ENCODE measurements at places on chromosomes 11 and 22.

GRCh38 chr22:31603081-31603525, 58.9 kb downstream of the PISD start:
- DNase-seq, result peak; percentile 74

- no peak for DNase-seq
Measured at GRCh38 chr11:109236188-109236587, 185.8 kb upstream of the C11orf87 start.

GRCh38 chr11:63997104-63997700, 11.0 kb downstream of the OTUB1 start:
- no peak for DNase-seq

GRCh38 chr11:69018924-69019323, 5.9 kb upstream of the MRGPRF start:
- DNase-seq, result no peak

DNA sequence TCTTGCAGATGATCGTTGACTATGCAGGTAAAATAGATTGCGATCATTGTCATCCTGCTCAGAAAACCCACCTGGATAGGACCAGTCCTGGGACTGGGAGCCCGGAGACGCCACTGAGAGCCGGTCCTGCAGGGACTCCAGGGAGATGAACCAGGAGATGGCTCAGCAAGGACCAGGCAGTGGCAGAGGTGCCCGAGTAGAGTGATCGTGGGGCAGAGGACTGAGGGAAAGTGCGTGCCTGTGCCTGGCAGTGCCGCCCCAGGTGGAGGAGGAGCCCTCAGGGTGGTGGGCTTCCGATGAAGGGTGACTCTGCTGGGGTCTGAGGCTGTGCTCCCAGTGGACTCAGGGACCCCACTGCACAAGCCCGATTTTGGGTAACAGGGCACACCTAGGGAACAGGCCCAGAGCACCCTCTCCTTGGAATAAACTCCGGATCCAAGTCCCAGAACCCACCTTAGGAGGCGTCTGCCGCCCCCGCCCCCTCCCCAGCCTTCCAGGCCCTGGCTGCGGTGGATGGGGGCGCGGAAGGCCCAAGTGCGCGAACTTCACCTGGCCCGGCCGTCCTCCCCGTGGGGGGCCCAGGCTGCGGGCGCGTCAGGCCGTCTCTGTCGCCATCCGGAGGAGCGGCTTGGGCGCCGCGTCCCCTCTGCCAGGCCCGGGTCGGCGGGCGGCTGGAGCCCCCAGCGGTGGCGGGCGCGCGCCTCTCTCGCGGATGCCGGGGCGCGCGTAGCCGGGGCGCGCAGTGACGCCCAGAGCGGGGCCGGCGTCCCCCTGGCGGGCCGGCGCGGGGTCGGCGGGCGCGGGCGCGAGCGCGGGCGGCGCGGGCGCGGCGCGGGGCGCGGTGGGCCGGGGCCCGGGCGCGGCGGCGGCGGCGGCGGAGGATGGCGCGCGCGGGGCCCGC, 1338.8 kb downstream of the BRD1 start:
- DNase-seq, result no peak

GRCh38 chr22:31998784-31999385, 44.2 kb upstream of the SLC5A1 start:
- no peak for DNase-seq

GRCh38 chr11:78391424-78391823, 26.2 kb downstream of the GAB2 start:
- no peak for DNase-seq

- no peak for DNase-seq
Measured at GRCh38 chr22:49586244-49586748, 241.4 kb downstream of the BRD1 start.

DNA sequence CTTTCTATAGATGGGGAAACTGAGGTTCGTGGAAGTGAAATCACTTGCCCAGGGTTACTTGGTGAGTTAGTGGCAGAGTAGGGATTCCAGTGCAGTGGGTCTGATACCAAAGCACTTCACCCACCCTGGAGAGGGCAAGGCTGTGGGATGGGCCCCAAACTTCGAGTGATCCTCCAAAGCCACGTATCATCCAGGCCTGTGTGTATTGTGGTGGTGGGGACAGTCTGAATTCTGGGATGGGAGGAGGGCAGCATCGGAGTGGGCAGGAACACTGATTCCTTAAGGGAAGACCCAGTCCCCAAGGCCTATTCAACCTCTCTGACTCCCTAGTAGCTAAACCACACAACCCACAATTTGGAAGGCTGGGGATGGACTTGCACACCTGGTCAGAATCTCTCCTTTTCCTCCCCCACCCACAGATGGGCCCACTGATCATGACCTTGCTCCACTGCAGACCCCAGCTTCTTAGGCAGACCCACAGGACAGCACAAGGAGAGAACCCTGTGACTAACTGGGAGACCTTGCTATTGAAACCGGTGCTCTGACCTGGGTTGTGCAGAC, 11.5 kb downstream of the TMPRSS13 start:
- DNase-seq, result no peak

DNA sequence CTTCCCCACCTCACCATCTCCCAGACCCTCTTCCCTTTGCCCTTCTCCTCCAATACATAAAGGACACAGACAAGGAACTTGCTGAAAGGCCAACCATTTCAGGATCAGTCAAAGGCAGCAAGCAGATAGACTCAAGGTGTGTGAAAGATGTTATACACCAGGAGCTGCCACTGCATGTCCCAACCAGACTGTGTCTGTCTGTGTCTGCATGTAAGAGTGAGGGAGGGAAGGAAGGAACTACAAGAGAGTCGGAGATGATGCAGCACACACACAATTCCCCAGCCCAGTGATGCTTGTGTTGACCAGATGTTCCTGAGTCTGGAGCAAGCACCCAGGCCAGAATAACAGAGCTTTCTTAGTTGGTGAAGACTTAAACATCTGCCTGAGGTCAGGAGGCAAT, 58.2 kb downstream of the TIMP3 start:
- DNase-seq, result no peak

DNA sequence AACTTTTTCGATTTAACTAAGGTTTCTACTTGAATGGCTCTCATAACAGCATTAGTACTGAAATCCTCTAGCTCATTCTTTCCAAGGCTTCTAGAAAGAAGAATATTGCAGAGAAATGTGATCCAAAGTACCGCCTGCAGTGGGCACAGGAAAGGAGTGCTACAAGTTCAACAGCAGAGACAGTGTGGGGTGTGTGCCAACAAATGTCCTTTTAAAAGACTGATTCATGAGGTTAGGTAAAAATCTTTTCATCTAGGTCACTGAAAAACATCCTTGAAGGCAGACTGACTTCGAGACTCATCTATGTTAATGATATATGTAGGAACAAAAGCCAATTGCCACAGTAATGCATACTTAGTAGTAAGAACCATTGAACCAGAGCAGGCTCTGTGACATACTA, 349.1 kb upstream of the PITPNB start:
- peak; percentile 68 for DNase-seq

DNA sequence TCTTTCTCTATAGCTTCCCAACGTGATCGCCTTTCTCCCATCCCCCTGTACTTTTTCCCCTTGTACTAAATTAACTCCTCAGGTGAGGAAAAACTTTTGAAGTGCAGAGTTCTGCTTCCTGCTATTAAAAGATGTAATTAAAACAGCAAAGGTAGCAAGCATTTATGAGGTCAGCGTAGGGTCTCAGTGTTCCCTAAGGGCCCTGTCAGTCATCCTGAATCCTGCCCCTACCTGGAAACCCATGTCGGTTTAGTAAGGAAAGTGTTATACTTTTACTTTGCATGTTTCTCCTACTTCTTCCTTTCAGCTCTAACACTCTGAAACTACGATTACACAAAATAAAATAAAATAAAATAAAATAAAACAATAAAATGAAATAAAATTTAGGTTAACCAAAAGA, 1.3 kb upstream of the HBB start:
- DNase-seq, result no peak

DNA sequence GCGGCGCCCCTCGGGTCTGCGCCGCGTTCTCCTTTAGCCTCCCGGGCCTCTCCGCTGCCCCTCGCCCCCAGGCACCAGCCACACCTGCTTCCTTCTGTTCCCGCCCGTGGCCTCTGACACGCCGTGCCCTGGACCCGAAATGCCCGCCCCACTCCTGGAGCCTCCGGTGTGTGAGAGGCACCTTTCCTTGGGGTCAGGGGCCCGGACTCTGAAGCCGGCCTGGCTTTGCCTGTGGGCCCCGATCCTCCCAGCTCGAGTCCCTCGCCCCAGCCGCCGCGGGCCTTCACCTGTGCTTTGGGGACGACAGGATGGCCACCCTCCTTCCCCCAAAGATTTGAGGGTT, 661 bp upstream of the CDPF1 start:
- no peak for DNase-seq

DNA sequence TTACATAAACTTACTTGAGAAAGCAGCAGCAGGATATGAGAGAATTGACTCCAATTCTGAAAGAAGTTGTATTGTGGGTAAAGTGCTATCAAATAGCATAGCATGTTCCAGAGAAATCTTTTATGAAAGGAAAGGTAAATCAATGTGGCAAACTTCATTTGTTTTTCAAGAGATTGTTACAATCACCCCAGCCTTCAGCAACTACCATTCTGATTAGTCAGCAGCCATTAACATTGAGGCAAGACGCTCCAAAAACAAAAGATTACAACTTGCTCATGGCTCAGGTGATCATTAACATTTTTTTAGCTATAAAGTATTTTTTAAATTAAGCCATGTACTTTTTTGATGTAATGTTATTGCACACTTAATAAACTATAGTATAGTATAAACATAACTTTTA, 357.2 kb downstream of the TMEM135 start:
- no peak for DNase-seq

DNA sequence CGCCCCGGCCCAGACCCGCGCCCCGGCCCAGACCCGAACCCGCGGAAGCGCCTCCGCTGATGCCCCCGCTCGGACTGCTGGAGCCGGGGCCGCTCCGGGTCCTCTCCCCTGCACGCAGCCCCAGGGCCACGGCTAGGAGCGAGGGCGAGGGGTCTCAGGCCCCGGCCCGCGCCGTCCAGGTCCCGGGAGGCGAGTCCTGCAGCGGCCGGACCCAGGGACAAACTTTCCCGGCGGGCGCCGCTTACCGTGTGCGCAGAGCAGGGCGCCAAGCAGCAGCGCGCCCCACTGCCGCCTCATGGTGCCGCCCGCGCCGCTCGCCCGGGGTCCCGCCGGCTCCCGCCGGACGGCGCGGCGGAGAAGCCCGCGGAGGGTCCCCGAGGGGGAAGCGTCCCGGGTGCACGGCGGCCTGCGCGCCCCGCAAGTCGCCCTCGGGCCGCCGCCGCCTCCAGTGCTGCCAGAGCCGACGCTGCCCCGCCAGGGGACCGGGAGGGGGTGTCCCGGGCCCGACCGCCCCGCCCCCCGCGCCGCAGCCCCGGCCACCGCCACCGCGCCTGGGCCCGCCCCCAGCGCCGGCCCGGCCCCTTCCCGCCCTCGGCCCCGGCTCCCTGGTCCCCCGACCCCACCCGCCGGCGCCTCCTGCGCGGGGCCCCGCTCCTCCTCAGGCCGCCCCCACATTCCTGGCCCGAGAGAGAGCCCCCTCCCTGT, at the start of gene LRP4:
Gene LRP4 (minus strand): TSS at position 468 of the 705 bp plus-strand sequence. CDS start 171 bp downstream, at position 297.
- peak; percentile 61 for DNase-seq

DNA sequence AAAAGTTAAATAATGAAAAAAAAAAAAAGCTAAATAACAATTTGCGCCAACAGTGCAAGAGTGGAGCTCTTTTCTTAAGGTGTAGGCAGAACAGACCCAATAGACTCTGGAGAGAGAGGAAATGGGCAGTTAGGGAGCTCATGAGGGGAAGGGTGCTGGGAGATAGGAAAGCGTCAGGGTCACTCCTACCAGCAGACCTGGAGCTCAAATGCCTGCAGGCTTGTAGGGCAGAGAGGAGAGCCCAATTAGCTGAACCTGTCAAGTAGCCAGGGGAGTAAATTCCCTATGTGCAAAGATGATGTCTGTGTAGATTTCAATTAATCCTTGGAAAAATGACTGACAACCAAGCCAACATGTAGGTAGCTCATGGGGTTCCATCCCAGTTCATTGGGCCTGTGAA, 73.0 kb downstream of the RAB30 start:
- no peak for DNase-seq

DNA sequence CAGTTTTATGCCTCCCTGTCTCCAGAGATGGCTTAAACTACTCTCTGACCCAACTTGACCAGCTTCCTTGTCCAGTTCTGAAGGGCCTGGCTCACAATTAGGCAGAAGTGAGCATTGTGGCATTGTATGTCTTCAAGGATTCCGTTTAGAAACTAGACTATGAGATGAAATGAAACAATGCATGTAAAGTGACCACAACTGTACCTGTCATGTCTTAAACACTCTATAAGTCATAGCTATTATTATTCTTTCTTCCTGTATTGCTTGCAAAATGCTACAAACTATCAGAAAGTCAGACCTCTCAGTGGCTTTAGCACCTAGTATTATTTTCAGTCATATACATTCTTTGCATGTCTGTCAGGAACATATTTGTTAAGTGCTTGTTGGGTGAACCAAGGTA, 127.9 kb upstream of the MTMR2 start:
- DNase-seq, result no peak

DNA sequence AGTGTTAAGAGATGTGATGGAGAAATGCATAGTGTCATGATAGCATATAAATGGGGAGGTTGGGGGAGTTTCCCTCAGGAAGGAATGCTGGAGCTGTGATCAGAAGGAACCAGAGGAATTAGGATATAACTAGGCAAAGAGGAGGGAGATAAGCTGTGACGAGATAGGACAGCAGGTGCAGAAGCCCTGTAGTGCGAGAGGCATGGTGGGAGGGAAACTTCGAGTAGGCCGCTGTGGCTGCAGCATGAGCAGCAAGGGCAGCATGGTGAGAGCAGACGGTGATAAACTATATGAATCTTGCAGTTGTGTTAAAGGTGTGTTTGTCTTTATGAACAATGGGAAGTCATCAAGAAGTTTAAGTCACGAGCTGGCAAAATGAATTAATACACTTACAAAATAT, 109.9 kb downstream of the EMSY start:
- no peak for DNase-seq

GRCh38 chr11:256952-257737, 20.4 kb downstream of the PSMD13 start:
- no peak for DNase-seq

GRCh38 chr22:41642331-41643110, 21.4 kb downstream of the XRCC6 start:
- DNase-seq, result no peak

- DNase-seq, result no peak
Measured at GRCh38 chr22:43098356-43098755, 9.2 kb upstream of the TTLL1 start.

DNA sequence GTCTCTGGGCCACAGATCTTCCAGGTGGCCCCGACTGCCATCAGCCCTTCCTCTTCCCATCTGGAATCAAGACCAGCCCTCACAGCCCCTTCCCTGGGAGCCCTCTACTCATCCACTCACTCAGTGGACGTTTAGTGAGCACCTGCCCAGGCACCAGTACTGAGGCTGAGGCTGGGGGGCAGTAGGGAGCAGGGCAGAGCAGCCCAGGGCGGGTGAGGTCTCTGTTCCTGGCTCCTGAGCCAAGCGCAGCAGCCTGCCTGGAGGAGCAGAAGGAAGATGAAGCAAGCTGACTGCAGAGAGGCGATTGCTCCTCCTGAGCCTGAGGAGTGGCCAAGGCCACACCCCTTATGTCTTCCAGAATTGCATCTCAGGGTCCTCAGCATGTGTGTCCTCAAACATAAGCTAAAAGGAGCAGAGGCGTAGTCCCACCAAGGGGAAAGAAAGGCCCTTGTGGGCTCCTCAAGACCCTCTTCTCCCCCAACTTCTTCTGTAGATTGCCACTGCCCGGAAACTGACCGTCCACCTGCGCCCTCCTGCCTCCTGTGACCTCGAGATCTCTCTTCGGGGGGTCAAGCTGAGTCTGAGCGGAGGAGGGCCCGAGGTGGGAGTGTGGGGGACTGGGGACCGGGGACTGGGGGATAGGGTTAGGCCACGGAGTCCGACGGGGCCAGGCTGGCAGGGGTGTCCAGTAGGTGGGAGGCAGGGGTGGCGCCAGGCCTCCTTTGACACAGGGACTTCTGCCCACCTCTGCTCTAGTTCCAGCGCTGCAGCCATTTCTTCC, 5.8 kb downstream of the MAPK8IP2 start:
- no peak for DNase-seq

All from thyroid gland (tissue), 4 donors.